ENCODE measurements at places on chromosomes 13 and 19.

DNA sequence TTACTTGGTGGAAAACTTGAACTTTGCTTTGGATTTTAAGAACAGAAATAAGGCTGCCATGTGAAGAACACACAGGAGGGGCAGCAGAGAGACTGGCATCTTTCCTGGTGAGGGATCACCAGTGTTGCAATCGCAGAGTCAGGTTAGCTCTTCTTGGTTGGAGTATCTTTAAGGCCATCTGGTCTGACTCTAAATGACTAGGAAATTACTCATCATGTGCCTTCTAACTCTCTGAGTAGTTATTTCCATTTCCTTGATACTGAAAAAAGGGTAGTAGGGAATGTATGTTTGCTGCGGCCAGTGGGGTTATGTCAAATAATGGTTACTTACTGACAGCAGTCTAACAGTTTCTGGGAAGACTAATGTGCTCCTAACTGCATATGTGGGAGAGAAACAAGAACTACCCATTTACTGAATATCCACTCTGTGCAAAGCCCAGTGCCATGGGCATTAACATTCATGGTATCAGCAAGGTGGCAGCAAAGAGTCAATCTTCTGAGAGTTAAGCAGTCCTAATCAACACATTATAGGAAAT lies 122.1 kb downstream of the COG6 start:
- no peak for DNase-seq

DNA sequence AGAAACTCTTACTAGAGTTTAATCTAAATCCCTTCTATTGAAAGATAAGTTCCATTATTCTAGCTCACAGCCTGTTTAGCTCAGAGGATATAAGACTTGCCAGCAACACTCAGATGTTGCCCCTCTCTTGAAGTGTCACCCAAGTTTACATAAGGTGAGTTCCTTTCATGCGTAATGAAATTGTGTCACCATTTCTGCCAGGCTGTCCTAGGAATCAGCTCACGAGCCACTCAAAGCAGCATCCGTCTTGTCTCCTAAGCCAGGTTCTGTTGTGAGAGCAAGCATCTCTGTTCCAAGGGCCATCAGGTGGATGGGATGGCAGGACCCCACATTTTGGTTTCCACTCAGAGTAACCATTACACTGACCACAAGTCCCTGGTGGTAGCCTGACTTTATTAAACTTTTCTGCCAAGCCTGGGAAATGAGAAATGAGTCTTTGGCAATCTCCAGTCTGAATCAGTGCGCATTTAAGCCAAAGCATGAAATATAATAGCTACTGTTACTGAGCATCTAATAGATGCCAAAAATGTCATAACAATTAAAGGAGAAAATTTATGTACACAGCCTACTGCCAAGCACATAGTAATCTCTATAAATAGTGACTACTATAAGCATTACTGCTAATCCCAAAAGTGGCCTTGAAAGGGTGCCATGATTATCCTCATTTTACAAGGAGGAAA lies 179.6 kb upstream of the MIR17HG start:
- DNase-seq, result no peak

DNA sequence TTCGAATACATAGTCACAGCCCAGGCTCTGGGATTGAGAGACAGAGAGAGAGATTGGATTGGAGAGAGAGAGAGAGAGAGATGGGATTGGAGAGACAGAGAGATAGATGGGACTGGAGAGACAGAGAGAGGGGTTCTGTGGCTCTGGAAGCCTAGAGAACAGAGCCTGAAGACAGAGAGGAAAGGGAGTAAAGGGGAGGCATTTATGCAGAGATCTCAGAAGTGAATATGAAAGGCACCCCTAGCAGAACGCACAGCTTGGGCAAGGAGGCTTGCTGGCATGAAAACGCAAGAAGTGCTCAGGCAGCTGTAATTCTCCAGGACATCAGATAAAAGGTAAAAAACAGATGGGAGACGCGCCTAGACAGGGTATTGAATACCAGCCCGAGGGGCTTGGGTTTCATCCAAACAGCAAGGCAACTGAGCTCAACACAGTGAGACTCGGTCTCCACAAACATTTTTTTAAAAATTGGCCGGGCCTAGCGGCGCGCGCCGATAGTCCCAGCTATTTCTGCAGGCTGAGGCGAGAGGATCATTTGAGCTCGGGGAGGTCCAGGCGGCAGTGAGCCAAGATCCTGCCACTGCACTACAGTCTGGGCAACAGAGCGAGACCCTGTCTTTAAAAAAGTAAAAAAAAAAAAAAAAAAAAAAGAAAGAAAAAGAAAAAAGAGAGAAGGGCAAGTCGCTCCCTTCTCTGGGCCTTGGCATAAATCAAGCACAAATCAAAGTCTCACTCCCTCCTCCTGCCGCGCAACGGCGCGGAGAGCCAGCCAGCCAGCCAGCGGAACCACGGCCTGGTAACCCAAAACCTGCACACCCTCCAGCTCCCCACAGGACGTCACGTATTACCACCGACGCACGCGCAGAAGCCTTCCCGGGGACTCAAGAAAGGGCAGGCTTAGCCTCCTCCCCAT lies 774 bp upstream of the PPP2R1A start:
- no peak for DNase-seq

DNA sequence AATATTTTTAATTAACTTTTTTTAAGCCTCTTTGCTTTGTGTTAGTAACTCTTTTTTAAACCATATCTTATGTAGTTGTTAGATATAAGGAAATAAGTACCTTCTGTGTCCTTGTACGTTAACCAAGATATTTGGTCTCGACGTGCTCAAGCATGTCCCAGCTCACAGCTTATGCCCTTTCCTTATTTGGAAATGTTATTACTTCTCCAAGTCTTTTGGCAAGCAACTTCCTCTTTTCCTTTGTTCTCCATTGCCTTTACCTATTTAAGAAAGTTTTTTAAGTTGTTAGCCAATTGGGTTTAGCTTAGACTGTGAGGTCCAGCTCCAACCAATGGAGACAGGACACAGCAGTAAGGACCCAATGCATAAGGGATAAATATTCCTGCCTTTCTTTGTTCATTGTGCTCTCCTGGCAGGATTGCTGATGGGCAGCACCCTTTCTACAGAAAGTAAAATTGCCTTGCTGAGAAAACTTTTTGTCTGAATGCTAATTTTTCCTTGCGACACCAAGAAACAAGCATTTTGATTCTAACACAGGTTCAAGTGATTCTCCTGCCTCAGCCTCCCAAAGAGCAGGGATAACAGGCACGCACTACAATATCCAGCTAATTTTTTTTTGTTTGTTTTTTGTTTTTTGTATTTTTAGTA lies 5.2 kb downstream of the DKKL1 start:
- no peak for DNase-seq

- DNase-seq, result no peak
Measured at GRCh38 chr19:7506385-7507328, 9.2 kb upstream of the ZNF358 start.

- DNase-seq, result no peak
Measured at GRCh38 chr19:39112338-39112890, 13.2 kb upstream of the PAK4 start.

GRCh38 chr19:42150911-42151361 lies 18.7 kb upstream of the POU2F2 start:
- no peak for DNase-seq

DNA sequence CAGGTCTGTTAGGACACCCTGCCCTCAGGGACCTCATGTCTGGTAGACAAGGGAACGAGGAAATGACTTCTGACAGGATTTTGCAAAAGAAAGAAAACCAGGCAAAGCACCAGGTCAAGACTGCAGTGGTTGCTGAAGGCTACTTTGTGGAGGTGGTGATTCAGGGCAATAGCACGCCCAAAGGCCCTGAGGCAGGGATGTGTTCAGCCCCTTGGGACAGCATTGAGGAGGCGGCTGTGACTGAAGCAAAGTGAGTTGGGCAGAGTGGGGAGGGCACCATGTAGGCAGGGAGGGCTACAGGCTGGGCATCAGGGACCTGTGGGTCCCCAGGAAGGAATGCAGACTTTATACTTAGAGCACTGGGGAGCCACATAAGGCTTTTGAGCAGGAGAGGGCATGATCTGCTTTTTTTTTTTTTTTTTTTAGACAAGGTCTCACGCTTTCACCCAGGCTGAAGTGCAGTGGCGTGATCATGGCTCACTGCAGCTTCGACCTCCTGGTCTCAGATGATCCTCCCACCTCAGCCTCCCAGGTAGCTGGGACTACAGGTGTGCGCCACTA lies 10.8 kb upstream of the HOMER3 start:
- DNase-seq, result no peak

DNA sequence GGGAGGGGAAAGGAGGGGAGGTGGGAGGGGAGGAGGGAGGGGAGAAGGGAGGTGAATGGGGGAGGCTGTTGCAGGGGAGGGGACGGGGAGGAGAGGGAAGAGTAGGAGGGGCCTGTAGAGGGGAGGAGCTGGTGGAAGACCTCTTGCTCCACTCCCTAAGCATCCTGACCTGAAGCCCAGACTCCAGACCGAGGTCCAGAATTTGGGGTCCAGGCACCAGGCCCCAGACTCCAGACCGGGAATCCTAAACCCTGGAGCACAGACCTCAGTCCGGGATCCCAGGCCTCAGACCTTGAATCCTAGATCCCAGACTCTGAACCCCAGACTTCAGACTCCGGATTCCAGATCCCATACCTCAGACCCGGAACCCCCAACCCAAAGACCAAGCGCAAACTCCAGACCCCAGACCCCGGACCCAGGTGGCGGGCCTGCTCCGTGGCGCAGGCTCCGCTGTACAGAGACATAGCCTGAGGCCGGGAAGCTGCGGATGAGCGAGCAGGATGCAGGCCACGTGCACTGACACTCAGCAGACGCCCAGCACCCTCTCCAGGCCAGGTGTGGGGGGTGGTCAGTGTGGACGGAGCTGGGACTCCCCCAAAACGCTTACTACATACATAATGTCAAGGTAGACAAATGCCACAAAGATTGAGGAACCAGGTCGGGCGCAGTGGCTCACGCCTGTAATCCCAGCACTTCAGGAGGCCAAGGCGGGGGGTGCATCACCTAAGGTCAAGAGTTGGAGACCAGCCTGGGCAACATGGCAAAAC lies 710 bp upstream of the BTBD2 start:
- DNase-seq, result no peak

- no peak for DNase-seq
Measured at GRCh38 chr13:27171244-27171826, at the start of gene USP12. Gene USP12, minus strand, starts transcription at chr13:27171811. Its CDS starts 172 bp downstream, at chr13:27171639.

DNA sequence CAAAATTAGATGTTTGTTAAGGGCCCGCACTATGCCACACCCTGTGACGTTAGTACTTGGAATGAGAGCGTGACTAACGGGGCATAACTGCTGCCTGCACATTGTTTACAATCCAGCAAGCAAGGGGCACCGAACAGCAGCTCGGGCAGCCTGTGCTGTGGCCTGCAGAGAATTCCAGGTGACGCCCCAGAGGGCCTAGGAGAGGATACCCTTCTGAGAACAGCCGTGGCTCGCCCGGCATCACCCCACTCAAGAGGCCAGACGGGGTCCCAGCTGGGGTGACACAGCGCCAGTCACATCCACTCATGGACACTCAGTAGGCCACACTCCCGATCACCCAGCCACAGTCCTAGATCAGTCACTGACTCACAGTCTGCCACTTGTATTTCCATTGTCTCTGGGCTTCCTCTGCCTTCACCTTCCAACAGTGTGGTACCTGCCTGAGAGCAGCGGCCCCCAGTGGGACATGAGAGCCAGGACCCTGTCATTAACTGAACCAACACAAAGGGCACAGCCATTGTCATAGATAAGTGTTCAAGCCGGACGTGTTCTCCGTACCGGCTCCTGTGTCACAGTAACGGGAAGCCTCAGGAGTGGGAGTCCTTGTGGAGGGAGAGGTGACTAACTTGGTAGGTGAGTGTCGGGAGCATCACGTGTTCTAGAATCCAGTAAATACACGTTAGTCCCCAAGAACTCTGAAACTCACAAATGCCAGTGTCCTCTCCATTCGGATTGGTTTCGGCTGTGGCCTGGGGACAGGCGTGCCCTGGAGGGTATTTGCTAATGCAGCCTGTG lies 7.5 kb downstream of the ZNF331 start:
- DNase-seq, result no peak
